ENCODE measurements at places on chromosomes 6 and 20.

- DNase-seq, result no peak
These were observed 67.1 kb downstream of the EPB41L2 start for GRCh38 chr6:130995783-130996447.

- DNase-seq, result peak; percentile 10
These were observed 76.8 kb downstream of the REV3L start for GRCh38 chr6:111406200-111406721.

- no peak for DNase-seq
These were observed 1.9 kb downstream of the RNF217 start for GRCh38 chr6:124963831-124964763.

DNA sequence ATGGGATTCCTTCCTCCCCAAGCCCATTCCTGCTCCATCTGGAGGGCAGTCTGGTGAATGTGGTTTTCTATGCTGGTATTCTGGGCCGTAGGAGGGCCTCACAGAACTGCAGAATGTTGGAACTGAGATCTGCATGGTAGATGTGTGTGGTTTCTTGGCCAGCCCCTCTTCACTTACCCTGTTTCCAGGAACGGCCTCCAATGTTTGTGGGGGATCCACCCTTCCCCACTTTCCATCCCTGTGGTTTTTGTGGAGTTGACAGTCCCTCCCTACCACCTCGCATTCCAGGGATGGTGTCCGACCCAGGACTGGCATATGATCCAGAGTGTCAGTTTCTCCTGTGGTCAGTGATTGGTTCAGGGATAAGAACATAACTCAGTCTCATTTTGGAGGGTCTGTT is 26.7 kb upstream of the TMEM14A start:
- no peak for DNase-seq

DNA sequence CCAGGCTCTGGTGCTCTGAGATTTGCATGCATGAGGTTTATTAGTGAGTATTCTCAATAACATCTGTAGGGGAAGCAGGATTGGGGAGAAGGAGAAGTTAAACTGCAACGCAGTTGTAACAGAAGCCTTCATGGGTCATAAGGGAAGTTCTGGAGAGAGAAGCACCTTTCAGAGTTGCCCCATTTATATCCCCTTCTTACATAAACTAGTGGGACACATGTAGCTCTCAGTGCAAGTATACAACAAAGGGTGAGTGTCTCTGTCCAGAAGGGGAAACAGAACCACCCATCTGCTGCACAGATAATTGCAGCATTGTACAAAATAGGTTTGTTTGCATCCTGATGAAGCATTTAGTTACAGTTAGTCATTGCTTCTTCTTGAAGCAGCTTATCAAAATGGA is 4.3 kb upstream of the ADGB start:
- DNase-seq, result no peak

DNA sequence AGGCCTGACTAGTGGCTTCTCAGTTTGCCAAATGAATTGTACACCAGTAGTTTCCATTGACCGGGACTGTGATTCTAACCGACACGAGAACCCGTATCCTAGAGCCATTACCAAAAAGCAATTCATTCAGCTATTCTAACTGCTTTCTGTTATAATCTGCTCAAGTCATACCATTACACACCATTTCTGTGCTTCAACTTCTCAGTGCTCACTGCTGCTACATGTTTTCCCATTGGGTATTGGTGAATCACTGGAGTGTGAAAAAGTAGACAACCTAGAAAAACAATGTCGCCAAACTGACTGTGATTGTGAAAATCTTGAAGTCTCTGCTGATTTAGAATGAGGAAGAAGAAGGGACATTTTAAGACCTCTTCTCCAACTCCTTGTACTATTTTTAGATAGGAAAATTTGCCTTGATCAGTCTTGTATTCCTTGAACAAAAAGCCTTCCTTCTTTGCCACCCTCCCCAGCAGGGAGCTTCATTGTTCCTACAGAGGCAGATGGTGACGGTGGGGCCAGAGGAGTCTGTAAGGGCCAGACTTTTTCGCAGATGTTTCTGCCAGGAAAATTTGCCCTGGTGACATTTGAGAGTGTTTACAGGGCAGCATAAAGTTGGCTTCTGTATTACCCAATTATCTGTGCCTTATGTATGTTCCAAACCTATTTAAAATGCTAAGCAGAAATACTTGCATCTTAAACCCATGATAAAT is 31.7 kb upstream of the MAP3K4 start:
- no peak for DNase-seq

DNA sequence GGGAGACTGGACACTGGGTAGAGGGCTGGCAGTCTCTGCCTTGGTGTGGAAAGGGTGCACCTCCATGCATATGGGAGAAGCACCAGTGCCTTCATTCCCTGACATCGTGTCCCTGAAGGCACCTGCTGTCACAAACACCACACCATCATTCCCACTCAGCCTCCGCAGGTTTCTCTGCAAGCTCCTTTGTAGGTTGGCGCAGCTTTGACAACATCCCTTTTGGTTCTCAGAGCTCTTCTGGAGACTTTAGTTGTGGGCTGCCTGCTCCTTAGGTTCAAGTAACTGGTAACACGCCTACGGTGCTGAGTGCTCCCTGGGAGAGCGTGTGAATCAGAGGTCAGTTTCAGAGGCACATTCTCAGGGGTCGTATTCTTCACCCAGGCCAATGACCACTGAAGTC is 50.2 kb upstream of the TULP4 start:
- DNase-seq, result no peak

GRCh38 chr6:43491750-43492661 is 14.6 kb downstream of the TJAP1 start:
- DNase-seq, result no peak
